Prostate gland (tissue), 2 donors: ENCODE measurements at places on chromosomes 16 and 17. TPM values are rescaled to one million over a fixed set of nuclear protein-coding genes. Genes with fewer than 3 reads are reported as not detected.
A peak's percentile ranks its signal among the peaks of the same experiment; 100 is the strongest.

Gene TMC7
- 2.9 TPM for total RNA-seq

Gene NDRG4
- 359 TPM for total RNA-seq

GRCh38 chr17:10151667-10152496 lies 46.5 kb downstream of the GAS7 start:
- H3K27ac ChIP-seq = no peak overlapping the region
- H3K4me3 ChIP-seq = no peak overlapping the region
- H3K36me3 ChIP-seq = no peaks in the 10 kb centered on the region
- H3K27me3 ChIP-seq = no peaks in the 10 kb centered on the region
- no peak for DNase-seq

DNA sequence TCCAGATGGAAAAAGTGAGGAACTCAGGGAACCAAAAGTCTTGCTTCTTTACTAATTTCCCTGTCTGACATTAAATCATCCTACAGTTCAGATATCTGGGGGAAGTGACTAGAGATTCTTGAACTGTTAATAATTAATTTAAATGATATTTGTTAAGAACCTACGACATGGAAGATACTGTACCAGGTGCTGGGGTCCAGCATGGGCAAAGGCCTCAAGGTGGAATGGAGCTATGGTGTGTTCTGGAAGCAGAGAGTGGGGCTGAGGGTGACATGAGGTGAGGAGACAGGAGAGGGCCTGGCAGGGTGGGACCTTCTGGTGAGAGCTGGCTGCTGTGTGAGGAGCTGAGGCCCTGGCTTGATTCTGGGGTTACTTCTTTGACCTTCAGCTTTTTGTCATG lies 6.0 kb upstream of the CCL2 start:
- peaks cover 9% of the 10 kb centered on the region for H3K4me1 ChIP-seq
- H3K27me3 ChIP-seq = no peaks in the 10 kb centered on the region
- H3K27ac ChIP-seq = no peak overlapping the region
- DNase-seq = no peak
- no peak overlapping the region for H3K4me3 ChIP-seq
- no peaks in the 10 kb centered on the region for H3K36me3 ChIP-seq

Gene GCGR
- 0.97 TPM for total RNA-seq

DNA sequence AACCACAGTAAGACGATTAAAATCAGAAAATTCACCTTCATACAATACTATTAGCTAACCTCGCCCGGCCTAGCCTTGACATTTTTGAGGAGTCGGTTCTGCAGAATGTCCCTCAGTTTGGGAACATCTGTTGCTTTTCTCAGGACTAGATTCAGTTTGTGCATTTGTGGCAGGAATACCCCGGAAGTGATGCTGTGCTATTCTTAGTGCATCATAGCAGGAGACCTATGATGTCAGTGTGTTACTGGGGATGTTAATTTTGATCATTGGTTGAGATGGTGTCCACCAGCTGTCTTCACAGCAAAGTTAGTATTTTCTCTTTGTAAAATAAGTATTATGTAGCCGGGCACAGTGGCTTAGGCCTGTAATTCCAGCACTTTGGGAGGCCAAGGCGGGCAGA lies 21.5 kb upstream of the HELZ start:
- H3K27ac ChIP-seq = no peak overlapping the region
- no peak overlapping the region for H3K4me3 ChIP-seq
- H3K4me1 ChIP-seq = no peaks in the 10 kb centered on the region
- H3K27me3 ChIP-seq = no peaks in the 10 kb centered on the region
- no peak for DNase-seq

GRCh38 chr16:66954097-66954659 lies 6.9 kb upstream of the CES3 start:
- H3K27ac ChIP-seq = no peak overlapping the region
- H3K4me1 ChIP-seq = no peaks in the 10 kb centered on the region
- peak; percentile 67 for DNase-seq
- H3K27me3 ChIP-seq = no peaks in the 10 kb centered on the region
- H3K36me3 ChIP-seq = no peaks in the 10 kb centered on the region
- H3K4me3 ChIP-seq = no peak overlapping the region

DNA sequence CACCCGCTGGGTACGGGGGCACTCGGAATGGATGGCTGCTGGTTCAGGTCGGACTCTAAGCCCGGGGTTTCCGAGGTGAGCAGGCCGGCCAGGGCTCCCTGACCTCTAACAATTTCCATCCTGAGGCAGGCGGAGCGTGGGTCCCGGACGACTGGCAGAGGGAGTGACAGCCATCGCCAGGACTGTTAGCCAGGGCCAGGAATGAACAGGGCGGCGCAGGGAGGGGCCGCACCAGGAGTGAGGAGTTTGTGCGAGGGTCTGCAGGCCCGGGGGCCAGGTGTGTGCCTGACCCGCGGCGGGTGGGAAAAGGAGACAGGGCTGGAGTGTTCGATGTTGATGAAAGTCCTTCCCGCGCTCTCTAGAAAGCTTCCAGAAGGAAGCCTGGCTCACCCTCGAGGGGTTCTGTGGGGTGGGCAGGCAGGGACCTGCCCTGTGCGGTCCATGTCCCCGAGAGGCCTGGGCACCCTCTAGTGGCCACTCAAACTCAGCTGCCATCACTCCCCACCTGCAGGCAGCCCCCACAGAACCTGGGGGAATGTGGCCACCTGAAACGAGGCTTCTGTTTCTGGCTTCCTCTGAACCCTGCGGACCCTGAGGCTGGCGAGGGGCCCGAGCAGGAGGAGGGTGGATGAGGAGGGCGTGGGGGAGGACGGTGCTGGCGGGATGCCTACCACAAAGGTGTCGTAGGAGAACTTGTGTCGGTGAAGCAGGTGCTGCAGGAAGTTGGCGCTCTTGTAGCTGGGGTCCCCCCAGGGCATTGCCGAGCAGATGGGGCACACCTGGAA lies 8.2 kb downstream of the RNF166 start:
- no peaks in the 10 kb centered on the region for H3K27me3 ChIP-seq
- no peak overlapping the region for H3K4me3 ChIP-seq
- DNase-seq = no peak
- H3K36me3 ChIP-seq = no peaks in the 10 kb centered on the region

Gene WNT9B
- total RNA-seq = 0.85 TPM
